D721Med (cell line): ENCODE measurements at places on chromosomes 13 and 19.

GRCh38 chr13:77215543-77215942, 111.4 kb downstream of the MYCBP2 start:
- no peak for DNase-seq

DNA sequence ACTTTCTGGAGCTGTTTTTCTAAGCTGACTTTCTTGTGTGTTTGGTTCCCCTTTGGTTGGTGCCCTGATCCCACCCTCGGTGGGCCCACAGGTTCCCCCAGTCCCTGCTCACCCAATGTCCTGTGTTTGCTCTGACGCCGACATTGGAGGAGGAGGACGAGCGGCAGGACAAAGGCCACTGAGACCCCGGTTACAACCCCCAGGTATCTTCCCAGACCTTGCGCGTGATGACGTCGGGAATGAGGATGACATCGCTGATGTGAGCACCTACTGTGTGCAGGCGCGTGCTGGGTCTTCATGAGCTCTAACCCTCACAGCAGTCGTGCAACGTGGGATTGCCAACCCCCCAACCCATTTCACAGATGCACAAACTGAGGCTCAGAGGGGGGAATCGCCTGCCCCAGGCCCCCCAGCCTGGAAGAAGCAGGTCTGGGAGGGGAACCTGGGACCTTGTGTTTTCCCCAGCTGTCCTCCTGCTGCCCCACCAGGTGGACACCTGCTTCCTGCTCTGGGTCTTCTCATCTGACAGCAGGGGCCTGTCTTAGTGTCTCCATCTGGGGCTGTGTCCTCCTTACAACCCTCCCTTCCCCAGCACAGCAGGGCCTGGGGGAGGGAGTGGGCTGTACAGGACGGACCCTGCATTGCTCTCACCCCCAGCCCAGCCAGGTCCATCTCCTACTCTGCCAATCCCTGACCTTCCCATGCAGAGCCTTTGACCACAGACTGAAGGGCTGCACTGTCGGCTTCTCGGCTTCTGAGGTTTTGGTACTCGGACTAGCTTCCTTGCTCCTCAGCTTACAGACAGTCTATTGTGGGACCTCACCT, 4.7 kb upstream of the LILRA6 start:
- no peak for DNase-seq

- DNase-seq = no peak
Observed at GRCh38 chr19:54035215-54036178, 28.2 kb downstream of the VSTM1 start.

DNA sequence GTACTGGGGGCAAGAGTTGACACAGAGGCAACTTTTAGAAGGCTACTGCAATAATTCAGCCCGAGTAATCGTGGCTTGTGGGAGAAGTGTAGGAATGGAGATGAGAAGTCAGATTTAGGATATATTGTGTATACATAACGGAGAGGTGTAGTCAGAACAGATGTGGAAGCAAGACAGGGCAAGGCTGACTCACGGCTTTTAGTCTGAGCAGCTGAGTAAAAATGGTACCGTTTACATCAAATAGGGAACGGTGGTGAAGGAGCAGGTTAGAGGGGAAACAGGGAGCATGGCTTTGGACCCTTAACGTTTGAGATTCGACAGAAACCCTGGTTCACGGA, 796 bp upstream of the LSM14A start:
- DNase-seq = no peak
